Hindlimb muscle (tissue), 1 donor: ENCODE measurements at places on chromosomes 6 and 20. TPM values are rescaled to one million over a fixed set of nuclear protein-coding genes. Genes with fewer than 3 reads are reported as not detected.

CD93 gene
- 66.7 TPM for polyA plus RNA-seq

CDSN gene
- not detected for polyA plus RNA-seq

APOM gene
- polyA plus RNA-seq, result 3.3 TPM

- DNase-seq, result no peak
These were observed 641.6 kb downstream of the RFPL4B start for GRCh38 chr6:112988748-112989147.

SNX9 gene
- polyA plus RNA-seq, result 21.2 TPM
